ENCODE measurements at places on chromosomes 1 and 21. TPM values are rescaled to one million over a fixed set of nuclear protein-coding genes. Genes with fewer than 3 reads are reported as not detected.

CACNA1S gene
- 56.1 TPM for polyA plus RNA-seq

C4BPA gene
- 0.47 TPM for polyA plus RNA-seq

GRCh38 chr1:28640766-28641165 is 2.1 kb downstream of the TAF12 start:
- no peak for DNase-seq

GRCh38 chr1:73821520-73821919 is 376.5 kb downstream of the LRRIQ3 start:
- DNase-seq: no peak

- no peak for DNase-seq
Measured at GRCh38 chr1:60394436-60394835, 320.9 kb upstream of the C1orf87 start.

Measured in forelimb muscle (tissue), 1 donor.